Left lung (tissue), 14 donors: ENCODE measurements at places on chromosomes 1 and 21. TPM values are rescaled to one million over a fixed set of nuclear protein-coding genes. Genes with fewer than 3 reads are reported as not detected.
A peak's percentile ranks its signal among the peaks of the same experiment; 100 is the strongest.

The PROK1 gene
- not detected for total RNA-seq

The FABP3 gene
- total RNA-seq: 17.1 TPM

The RGS8 gene
- 0.05 TPM for total RNA-seq

The LCE1E gene
- total RNA-seq: not detected

The DMBX1 gene
- not detected for total RNA-seq

The GALE gene
- total RNA-seq: 57.5 TPM

The MYBPH gene
- total RNA-seq: 0.55 TPM

DNA sequence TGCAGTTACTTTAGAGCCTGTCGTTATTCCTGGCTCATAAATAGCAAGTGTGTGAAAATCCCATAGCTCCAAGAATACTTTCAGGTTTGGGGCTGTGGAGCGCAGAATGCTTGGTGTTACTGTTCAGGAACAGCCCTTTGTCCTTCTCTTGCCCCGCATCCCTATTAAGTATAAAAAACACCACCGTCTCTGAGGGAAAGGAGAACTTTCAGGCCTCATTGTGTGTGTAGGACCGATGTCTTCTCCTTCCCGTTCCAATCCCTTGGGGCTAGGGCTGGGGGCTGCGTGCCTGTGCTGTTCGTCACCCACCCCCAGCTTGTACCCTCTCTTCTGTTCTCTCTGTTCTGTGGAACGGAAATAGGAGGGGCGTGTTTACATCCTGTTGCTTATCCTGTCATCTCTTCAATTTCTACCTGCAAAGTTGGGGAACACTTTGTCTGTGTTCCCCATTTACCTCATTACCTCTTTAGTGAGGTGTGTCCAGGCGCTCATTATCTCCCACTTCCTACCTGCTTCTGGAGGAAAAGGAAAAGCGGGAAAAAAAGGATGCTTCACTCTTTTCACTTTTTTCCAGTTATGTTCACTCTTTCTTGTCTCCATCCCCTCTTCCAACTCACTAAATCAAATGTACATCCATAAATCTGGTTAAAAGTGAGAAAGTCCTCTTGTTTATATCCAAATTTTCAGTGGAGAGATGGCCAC is 788 bp upstream of the TXNIP start:
- H3K4me3 ChIP-seq: peak overlapping the region; percentile 96
- no peaks in the 10 kb centered on the region for H3K36me3 ChIP-seq
- H3K4me1 ChIP-seq: peaks cover 74% of the 10 kb centered on the region
- peak overlapping the region; percentile 92 for H3K27ac ChIP-seq
- H3K27me3 ChIP-seq: no peaks in the 10 kb centered on the region

DNA sequence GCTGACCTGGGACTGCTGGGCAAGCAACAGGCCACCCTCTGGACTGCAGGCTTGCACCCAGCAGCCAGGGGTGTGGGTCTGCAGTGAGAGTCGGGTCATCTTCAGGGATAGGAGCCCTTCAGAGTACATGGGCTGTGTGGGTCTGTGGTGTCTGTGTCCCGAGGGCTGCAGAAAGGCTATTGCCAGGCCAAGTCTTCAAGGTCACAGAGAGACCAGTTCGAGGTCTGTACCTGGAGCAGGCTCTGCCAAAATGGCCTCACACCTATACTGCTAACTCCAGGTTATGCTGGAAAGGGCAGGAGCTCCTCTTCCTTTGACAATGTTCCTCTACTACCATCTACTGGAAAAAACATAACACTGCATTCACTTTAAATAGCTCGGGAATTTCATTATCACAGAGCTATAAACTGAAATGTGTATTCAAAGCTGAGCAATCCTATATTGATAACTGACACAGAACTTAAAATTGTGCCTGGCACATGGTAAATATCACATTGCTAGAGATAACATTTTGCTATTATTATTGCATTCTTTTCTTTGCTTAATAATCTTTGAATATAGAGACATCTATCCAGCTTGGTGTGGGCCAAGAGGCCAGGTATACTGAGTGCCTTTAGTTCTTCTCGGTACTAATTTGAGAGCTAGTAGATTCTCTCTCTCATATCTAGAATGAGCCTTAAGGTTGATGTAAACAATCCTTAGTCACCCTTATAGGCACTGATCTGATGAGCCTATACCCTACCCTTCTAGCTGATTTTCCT is 6.9 kb upstream of the DNAH14 start:
- H3K27ac ChIP-seq: no peak overlapping the region
- no peaks in the 10 kb centered on the region for H3K36me3 ChIP-seq
- no peaks in the 10 kb centered on the region for H3K27me3 ChIP-seq
- DNase-seq: no peak

DNA sequence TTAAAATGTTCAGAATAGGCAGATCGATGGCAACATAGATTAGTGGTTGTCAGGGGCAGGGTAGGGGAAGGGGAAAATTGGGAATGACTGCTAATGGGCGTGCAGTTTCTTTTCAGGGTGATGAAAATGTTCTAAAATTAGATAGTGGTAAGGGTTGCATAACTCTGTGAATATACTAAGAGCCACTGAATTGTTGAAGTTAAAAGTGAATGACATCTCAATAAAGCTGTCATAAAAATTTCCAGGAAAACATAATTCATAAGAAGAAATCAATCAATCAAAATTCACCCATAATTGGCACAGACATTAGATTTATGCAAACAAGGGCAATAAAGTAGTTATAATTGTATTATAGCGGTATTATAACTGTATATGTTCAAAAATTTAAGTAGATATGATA is 228.2 kb downstream of the PCP4 start:
- no peak for DNase-seq
- H3K27me3 ChIP-seq: no peaks in the 10 kb centered on the region
- no peaks in the 10 kb centered on the region for H3K36me3 ChIP-seq
- H3K4me1 ChIP-seq: no peaks in the 10 kb centered on the region
- no peak overlapping the region for H3K4me3 ChIP-seq
- no peak overlapping the region for H3K27ac ChIP-seq

DNA sequence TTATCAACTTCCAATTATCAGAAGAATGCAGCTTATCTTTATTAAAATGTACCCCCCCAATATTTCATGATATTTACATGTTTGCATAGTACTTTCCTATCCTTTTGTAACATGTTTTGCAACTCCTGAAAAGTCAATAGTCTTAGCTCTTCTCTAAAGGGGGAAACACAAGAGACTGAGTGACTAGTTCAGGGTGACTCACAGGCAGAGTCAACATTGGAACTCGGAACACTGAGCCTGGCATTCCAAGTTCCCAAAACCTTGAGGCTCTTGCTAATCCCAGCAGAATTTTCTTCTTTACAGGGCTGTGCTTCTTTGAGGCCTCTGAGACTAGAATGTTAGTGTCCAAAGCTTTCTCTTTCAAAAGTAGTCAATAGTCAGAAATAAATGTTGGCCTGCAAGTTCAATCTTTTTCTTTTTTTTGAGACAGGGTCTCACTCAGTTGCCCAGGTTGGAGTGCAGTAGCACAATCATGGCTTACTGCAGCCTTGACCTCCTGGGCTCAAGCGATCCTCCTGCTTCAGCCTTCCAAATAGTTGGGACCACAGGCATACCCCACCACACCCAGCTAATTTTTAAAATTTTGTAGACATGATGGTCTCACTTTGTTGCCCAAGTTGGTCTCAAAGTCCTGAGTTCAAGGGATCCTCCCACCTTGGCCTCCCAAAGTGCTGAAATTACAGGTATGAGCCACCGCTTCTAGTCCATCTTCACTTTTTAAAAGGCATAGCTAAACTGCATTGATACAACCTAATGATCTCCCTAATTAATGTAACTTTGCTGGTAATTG is 37.5 kb downstream of the ZNF281 start:
- H3K27me3 ChIP-seq: no peaks in the 10 kb centered on the region
- H3K4me1 ChIP-seq: no peaks in the 10 kb centered on the region
- no peak overlapping the region for H3K4me3 ChIP-seq
- DNase-seq: no peak

- peaks cover 5% of the 10 kb centered on the region for H3K4me1 ChIP-seq
- H3K27ac ChIP-seq: no peak overlapping the region
- no peak overlapping the region for H3K4me3 ChIP-seq
- no peaks in the 10 kb centered on the region for H3K36me3 ChIP-seq
Measured at GRCh38 chr1:15406614-15407559, 2.8 kb upstream of the EFHD2 start.

DNA sequence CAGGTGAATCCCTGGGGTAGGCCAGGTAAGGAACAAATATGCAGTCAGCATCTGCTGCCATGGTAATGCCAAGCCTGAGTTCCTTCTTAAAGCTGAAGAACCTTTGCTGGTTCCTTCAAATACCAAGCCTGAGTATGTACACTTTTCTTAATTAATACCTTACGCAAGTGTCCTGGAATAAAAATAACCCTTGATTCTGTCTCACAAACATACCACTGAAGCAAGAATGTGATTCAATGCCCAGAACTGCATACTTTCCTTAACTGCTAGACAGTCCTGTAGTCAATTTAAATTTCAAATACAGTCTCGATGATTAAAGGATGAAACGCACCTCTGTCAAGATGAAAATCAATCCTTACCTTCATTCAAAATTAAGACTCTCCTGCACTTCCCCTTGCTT is 634.0 kb upstream of the CHRM3 start:
- no peaks in the 10 kb centered on the region for H3K4me1 ChIP-seq
- H3K36me3 ChIP-seq: no peaks in the 10 kb centered on the region
- no peak for DNase-seq

GRCh38 chr1:153679337-153680119 is 1.0 kb downstream of the NPR1 start:
- peaks cover 35% of the 10 kb centered on the region for H3K4me1 ChIP-seq
- peaks cover 3% of the 10 kb centered on the region for H3K36me3 ChIP-seq
- peaks cover 39% of the 10 kb centered on the region for H3K27me3 ChIP-seq
- peak; percentile 85 for DNase-seq

DNA sequence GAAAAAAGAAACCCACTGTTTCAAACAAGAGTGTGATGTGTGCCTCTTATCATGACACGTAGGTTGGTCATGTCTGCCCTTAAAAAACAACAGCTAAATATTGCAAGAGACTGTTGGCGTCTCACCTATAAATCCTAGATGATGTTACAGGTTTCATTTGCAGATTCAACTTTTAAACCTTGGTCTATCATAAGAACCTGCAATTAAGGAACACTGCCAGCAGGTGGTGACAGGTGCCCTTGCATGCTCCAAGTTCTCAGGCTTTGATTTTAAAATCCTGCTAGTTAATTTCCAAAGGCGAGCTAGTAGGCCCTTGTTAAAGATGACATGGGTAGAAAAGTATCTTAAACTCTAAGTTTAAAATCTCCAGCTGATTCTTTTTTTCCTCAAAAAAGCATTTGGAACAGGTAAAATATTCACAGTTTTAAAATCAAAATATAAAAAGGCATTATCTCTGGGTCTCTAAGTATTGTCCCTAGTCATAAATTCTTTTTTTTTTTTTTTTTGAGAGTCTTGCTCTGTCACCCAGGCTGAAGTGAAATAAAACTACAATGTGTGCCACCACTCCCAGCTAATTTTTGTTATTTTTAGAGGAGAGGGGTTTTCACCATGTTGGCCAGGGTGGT is 39.1 kb downstream of the CLSTN1 start:
- no peaks in the 10 kb centered on the region for H3K27me3 ChIP-seq
- no peaks in the 10 kb centered on the region for H3K36me3 ChIP-seq
- no peaks in the 10 kb centered on the region for H3K4me1 ChIP-seq
- H3K4me3 ChIP-seq: no peak overlapping the region
- no peak for DNase-seq
- no peak overlapping the region for H3K27ac ChIP-seq
